ENCODE measurements at places on chromosomes 5 and 9. TPM values are rescaled to one million over a fixed set of nuclear protein-coding genes. Genes with fewer than 3 reads are reported as not detected.

CDHR2 gene
- total RNA-seq, result 0.05 TPM

NRG2 gene
- total RNA-seq, result 2.0 TPM

OR13C2 gene
- not detected for total RNA-seq

CENPH gene
- total RNA-seq, result 25.3 TPM

CCNI2 gene
- total RNA-seq, result 0.07 TPM

PCDHA9 gene
- total RNA-seq, result not detected

ANKRD18A gene
- total RNA-seq, result 13.7 TPM

KLHL3 gene
- total RNA-seq, result 0.07 TPM

PHYHD1 gene
- total RNA-seq, result 0.38 TPM

NUDT12 gene
- total RNA-seq, result 1.4 TPM

NAIP gene
- 0.58 TPM for total RNA-seq

MYMK gene
- total RNA-seq, result not detected

SH3GL2 gene
- 0.05 TPM for total RNA-seq

PCDHB8 gene
- 0.15 TPM for total RNA-seq

WHRN gene
- 7.4 TPM for total RNA-seq

F2R gene
- 57.3 TPM for total RNA-seq

ECM2 gene
- total RNA-seq, result 0.11 TPM

ELAVL2 gene
- total RNA-seq, result 0.04 TPM

LEAP2 gene
- total RNA-seq, result 0.52 TPM

C9orf43 gene
- total RNA-seq, result 0.57 TPM

STPG3 gene
- not detected for total RNA-seq

TAF11L5 gene
- total RNA-seq, result not detected

IFNA21 gene
- not detected for total RNA-seq

TRAF2 gene
- total RNA-seq, result 51.6 TPM

ZNF618 gene
- total RNA-seq, result 12.5 TPM

TYRP1 gene
- total RNA-seq, result not detected

TSSK1B gene
- total RNA-seq, result not detected

PPP2CA gene
- 270 TPM for total RNA-seq

ARHGEF28 gene
- 11.0 TPM for total RNA-seq

SOHLH1 gene
- total RNA-seq, result not detected

RMRP gene
- total RNA-seq, result 4.7 TPM

TMEM250 gene
- total RNA-seq, result 50.8 TPM

SYNPO gene
- 17.3 TPM for total RNA-seq

DDX4 gene
- total RNA-seq, result 0.05 TPM

CXCL14 gene
- 0.37 TPM for total RNA-seq

LMX1B gene
- total RNA-seq, result 1.8 TPM

LECT2 gene
- total RNA-seq, result not detected

NOL6 gene
- total RNA-seq, result 65.1 TPM

SPINK7 gene
- total RNA-seq, result not detected

TTC23L gene
- total RNA-seq, result 0.21 TPM

PHAX gene
- 60.0 TPM for total RNA-seq
